HS-5 (cell line): ENCODE measurements at places on chromosomes 11 and 22.

DNA sequence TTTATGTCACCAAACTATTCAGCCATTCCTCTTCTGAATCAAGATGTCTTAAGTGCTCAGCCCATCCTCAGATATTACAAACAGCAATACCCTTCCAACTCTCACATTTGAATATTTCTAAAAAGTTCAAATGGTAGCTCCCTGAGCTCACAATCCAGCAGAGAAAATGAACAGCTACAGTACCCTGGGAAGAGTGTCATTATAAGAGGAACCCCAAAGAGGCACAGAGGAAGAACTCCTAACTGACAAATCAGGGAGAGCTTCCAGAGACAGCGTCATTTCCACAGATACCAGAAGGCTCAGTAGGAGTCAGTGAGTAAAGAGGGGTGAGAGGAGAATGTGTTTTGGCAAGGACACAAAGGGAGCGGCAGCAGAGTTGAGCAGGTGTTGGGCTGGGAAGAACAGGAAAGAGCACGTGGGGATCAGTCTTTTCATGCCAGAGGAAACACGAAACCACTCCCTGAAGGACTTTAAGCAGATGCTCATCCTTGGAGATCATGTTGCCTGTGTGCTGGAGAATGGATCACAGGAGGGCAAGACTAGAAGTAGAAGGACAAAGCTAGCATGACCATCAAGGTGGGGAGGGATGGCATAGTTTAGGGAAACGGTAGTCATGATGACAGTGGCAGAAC is 4.3 kb downstream of the CLTCL1 start:
- DNase-seq = no peak

GRCh38 chr11:27812341-27812740 is 112.1 kb upstream of the BDNF start:
- DNase-seq = no peak

DNA sequence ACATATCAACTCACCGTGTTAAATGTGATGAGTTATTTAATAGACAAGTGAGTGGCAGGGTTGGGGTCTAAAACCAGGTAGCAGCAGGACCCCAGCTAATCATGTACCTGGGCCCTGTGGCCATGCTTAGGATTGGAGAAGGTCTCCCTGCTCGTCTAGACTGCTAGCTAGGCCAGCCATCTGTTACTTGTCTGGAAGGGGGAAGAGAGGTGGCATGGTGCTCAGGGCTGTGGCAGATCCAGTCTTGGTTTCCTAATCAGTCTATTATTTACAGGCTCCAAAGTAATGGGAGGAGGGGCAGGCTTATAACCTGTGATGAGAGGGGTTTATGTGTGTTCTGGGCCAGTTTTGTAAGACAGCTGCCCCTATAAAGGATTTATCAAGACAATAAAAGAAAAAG is 105.9 kb downstream of the NTM start:
- DNase-seq = no peak

DNA sequence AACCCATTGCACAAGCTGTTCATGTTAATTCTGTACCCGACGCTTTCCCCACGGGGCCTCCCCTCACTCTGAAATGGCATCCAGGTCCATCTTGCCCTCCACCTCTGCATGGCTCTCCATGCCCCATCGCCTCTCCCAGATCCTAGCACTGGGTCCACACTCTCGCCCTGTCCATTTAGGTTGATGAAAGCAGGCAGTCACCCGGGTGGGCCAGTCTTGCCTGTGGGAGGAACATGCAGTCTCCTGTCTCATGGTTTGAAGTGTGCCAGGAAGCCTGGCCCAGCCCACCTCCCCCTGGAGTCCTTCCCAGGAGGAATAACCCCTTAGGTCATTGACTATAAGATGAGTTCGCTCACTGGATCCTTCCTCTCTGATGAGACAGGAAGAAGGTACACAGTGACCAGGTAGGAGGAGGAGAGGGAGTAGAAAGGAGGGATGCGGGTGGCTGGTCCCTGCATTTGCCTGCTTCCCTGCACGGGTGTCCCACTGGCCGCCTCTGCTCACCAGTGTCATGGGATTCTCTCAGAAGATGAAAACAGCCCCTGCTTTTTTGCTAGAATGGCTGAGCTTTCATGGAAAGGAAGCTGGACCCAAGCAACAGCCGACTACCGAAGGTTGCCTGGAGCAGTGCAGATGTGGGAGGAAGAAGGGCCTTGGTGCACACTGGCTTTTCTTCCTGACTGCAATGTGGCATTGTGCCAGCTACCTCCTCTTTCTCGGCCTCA is 6.8 kb downstream of the TMEM121B start:
- DNase-seq = no peak

GRCh38 chr11:70002433-70002832 is 75.7 kb upstream of the ANO1 start:
- DNase-seq = no peak

GRCh38 chr11:75826461-75827230 is 11.6 kb downstream of the UVRAG start:
- DNase-seq = no peak

DNA sequence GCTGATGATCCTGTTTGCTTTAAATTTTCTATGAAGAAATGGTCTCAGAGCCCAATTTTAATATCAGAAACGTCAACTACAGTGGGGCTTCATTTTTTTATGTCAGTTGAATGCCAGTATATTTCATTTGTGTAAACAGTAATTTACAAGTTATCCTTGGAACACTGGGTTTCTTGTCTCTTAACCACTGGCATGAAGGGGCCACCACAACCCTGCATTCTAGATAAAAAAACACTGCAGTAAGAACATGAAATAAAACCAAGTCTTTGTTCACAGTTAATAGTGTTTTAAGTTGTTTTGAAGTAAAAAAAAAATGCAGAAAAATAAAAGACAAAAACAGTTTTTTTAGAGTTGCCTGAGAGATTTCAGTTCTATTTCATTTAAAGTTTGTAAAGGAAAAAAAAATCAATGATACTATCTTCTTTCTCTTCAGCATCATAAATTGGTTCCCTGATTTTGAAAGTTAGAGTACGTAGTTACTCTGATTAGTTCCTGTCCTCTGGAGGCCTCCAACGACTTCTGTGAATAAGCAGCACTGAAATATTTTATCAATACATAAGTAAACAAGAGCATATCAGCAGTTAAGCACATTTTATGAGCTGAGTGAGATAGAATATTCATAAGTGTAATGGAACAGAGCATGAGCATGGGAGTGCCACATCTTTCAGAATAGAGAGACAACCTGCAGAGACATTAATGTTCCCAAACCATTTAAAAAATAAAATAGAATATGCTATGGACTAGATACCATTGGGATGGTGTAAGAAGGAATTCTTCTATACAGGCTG is 7.8 kb upstream of the DDI1 start:
- DNase-seq = no peak
